ENCODE measurements at places on chromosomes 7 and 10. TPM values are rescaled to one million over a fixed set of nuclear protein-coding genes. Genes with fewer than 3 reads are reported as not detected.
A peak's percentile ranks its signal among the peaks of the same experiment; 100 is the strongest.

Gene PPP1R17
- not detected for total RNA-seq

GRCh38 chr10:65846541-65846940 is 1079.3 kb upstream of the LRRTM3 start:
- ATAC-seq: no peak

GRCh38 chr7:94620703-94621118 is 35.2 kb downstream of the SGCE start:
- ATAC-seq: peak; percentile 98

Gene NPFFR1
- total RNA-seq: 0.04 TPM

Gene DNAH11
- 1.1 TPM for total RNA-seq

Gene SEC31B
- total RNA-seq: 3.2 TPM

Gene CDNF
- 1.2 TPM for total RNA-seq

Gene TMEM140
- total RNA-seq: 1.4 TPM

GRCh38 chr10:61559615-61560014 is 103.1 kb upstream of the CABCOCO1 start:
- no peak for ATAC-seq

All from esophagus mucosa (tissue), 1 donor.